ENCODE measurements at places on chromosomes 7 and 10.

DNA sequence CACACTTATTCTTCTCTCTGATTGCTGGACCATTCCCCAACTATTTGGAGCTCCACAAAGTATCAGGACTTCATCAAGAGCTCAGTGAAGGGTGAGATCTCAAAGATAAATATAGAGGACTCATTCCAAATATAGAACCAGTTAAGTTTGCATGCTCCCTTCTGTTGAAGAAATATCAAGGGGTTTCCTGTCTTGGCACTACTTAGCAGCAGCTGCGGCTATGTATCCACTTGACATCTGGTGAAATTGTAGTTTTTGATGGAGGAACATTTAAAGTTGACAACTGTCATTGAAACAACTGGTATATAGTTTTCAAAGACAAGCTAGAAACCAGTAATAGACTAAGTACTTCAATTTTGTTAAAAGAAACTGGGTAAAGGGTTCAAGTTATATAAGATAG lies 1.0 kb upstream of the SPAG6 start:
- no peak for DNase-seq

GRCh38 chr10:33418301-33418700 lies 83.8 kb upstream of the NRP1 start:
- DNase-seq: no peak

DNA sequence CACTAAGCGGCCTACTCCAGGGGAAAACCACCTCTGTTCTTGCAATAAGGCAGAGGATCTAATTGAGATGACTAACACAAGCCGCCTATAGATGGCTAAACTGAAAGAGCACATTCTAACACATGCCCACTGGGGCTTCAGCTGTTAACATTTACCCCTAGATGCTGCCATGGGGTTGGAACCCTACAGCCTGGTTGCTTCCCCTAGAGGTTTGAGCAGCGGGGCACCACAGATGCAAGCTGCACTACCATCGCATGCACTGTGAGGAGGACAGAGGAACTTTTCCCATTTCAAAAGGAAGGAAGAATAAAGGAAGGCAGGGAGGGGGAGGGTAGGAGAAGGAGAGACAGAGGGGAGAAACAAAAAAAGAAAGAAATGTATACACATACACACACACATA lies 465.8 kb upstream of the PCDH15 start:
- no peak for DNase-seq

DNA sequence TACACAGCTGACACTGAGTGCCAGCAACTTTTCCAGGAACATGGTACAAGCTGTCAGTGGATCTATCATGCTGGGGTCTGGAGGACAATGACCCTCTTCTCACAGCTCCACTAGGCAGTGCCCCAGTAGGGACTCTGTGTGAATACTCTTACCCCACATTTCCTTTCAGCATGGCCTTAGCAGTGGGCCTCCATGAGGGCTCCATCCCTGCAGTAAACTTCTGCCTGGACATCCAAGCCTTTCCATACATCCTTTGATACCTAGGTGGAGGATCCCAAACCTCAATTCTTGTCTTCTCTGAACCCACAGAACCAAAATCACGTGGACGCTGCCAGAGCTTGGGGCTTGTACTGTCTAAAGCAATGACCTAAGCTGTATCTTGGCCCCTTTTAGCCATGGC lies 116.8 kb downstream of the IQUB start:
- DNase-seq: no peak

DNA sequence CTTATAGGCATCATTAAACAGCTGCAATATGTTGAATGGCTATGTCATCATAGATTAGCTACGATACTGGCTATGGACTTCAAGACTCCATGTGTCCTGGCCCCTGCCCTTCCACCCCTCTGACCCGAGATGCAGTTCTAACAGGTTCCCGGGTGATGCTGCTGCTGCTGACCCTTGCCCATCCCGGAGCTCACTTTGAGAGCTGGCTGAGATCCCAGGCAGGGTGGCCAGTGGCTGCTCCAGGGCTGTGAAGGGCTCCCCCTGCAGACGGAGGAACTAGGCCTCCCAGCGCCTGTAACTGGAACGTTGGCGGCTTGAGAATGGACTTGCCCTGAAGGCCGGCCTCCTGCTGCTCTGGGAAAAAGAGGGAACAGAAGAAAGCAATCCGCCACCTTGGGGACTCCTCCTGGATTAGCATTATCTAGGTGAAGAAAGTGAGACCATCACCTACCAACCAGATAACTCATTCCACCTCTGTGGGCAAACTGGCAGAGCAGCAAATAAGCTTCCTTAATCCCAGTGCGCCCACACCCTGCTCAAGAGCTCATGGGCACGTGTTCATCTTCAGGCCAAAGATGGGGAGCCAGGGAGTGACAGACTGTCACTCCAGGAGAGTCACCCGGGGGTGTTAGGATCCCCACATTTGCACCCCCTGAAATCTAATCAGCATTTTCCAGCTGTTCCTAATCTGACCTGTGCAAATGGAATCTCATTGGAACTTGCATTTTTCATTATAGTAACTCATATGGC lies 56.8 kb downstream of the PARP12 start:
- DNase-seq: peak; percentile 64

DNA sequence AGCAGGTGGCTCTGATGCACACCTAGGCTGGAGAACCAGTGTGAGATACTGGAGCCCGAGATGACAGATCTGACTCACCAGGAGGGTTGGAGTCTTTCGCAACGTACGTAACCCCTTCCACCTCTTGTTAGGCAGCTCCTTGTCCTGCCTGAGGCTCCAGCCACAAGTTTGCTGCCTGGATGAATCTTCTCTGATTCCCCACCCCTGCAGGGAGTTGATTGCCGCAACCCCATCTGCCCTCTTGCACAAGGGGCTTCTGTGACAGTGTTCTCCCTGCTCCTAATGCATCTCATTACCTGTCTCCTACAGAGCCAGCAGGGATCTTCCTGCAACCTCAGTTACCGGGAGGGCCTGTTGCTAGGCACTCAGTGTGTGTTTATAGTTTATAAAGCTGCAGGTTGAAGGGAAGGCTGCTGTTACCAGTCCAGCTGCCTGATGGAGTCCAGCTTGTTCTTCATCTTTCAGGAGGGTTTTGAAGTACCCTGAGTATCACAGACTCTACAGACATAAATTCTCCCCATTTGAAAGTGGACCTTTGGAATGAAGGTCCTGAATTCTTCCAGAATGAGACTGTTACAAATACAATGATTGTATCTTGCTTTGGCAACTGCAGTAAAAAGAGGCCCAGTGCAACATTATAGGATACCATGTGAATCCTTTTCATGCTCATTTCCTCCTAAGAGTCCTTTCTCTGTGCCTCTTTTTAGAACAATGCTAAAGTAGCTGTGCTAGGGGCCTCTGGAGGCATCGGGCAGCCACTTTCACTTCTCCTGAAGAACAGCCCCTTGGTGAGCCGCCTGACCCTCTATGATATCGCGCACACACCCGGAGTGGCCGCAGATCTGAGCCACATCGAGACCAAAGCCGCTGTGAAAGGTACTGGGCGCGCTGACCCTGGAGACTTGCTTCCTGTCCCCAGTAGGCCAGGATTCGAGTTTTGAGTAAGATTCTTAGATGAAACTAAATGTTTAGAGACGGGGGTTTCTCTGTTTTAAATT lies 6.5 kb downstream of the MDH2 start:
- DNase-seq: no peak

- no peak for DNase-seq
Observed at GRCh38 chr7:22885797-22886261, 63.2 kb upstream of the TOMM7 start.

GRCh38 chr10:110311357-110311949 lies 6.7 kb upstream of the SMNDC1 start:
- DNase-seq: peak; percentile 55

DNA sequence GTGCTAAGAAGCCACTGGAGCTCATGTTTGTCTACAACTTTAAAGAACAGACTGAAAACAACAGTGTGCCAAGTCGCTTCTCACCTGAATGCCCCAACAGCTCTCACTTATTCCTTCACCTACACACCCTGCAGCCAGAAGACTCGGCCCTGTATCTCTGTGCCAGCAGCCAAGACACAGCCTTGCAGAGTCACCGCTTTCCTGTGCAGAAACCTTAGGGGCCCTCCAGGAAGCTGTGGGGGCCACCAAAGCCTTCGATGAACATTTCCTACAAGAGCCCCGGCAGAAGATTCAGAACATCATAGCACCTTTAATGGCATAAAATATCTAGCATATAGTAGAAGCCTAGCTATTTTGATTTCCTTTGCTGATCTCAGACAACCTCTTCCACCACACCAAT lies 88.0 kb upstream of the PRSS58 start:
- DNase-seq: no peak

DNA sequence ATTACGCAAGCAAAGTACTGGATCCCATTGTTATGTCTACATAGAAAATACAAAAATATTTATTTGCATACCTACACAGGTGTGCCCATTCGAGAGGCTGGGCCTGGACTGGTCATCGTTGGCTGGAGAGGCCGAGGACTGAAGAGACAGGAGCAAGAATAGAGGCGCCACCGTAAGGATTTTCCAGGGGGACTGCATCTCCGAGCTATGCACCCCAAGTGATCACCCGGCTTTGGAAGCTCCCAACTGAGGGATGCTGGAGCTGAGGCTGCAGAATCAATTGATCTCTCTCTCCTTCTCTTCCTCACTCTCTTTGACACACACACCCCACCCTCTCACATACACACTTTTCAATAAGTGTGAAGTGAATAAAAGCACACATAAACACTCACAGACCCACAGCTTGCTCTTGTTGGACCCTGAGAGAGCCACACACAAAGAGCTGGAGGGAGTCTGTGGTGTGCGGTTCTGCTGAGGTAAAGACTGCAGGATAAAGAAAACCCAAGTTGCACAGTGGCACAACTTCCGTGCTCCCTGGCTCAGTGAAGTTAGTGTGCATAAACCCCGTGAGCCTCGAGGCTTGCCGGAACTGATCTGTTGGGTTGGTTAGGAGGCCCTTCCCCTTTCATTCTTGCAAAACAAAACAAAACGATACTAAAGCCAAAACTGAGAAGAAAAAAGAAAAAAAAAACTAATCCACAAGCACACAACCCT lies at the start of gene AOAH:
Gene AOAH, minus strand, starts transcription at position 544 of the 714 bp plus-strand sequence. Its CDS starts 346 bp downstream, at position 198.
- DNase-seq: no peak

DNA sequence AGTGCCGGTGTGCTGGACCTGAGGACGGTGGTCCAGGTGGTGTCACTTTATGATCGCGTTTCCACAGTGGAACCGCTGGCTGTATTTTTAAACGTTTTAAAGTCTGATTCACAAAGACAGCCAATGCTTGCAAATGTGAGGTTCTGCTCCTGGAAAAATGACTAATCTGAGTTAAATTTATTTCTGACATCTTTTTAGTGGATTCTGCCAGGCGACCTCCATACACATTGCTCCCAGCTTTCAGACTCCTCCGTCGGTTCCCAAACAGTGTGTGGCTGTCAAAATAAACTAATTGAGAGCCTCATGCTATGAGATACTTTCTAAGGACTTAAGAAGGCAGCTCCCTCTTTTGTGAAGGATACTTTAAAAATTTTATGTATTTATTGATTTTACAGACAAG lies 12.7 kb upstream of the TTYH3 start:
- DNase-seq: no peak

GRCh38 chr10:35415505-35415904 lies 79.2 kb downstream of the CCNY start:
- no peak for DNase-seq

- DNase-seq: no peak
Observed at GRCh38 chr10:103637927-103638557, 144.5 kb downstream of the NEURL1 start.

DNA sequence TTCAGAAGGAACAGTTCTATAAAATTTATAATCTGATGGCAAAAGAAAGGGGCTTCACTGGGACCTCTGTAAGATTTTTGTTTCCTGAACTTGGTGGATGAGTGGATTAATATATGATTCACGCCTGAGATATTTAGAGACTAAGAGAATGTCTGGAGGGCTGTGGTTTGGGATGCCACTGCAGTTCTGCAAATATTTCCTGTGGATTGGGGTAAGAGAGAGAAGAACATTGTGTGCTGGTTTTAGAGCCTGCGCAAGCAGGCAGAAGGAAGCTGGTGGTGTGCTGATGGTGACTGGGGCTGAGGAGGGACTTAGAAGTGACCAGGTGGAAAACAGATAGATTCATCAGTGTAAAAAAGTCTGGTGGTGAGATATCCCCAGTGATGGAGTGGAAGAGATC lies 87.0 kb downstream of the SUGCT start:
- no peak for DNase-seq

- DNase-seq: no peak
Observed at GRCh38 chr10:112389271-112389822, 15.4 kb downstream of the ACSL5 start.

DNA sequence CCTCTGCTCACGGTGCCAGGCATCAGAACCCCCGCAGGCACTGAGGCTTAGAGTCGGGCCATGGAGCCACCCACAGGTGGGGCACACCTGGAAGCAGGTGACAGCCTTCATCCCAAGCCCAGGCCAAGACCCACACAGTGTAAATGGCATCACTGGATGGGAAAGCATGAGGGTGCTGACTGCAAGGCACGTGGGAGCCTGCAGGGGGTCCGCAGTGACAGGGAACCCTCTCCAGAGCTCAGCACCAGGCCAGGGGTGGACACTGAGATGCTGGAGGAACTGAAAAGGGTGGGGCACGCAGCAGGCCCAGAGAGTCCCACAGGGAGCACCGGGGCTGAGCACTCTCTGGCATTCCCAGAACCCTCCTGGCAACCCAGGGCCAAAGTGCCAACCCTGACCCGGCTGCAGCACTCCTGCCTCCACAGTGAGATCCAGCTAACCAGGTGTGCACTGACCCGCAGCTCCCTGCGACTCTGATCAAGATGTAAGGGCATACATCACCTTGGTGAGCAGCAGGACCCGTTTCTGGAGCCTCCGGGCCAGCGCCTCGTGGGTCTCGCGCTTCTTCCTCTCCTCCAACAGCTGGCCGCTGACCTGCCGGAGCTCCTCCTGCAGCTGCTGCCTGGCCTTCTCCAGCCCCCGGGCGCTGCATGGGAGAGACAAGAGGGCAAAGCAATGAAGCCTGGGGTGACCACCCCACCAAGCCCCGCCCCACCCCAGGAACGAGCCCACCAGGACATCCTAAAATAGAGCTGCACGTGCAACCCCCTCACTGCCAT lies 163.9 kb downstream of the MAD1L1 start:
- DNase-seq: no peak

- DNase-seq: no peak
Observed at GRCh38 chr7:102061354-102061945, 225.2 kb upstream of the SH2B2 start.

DNA sequence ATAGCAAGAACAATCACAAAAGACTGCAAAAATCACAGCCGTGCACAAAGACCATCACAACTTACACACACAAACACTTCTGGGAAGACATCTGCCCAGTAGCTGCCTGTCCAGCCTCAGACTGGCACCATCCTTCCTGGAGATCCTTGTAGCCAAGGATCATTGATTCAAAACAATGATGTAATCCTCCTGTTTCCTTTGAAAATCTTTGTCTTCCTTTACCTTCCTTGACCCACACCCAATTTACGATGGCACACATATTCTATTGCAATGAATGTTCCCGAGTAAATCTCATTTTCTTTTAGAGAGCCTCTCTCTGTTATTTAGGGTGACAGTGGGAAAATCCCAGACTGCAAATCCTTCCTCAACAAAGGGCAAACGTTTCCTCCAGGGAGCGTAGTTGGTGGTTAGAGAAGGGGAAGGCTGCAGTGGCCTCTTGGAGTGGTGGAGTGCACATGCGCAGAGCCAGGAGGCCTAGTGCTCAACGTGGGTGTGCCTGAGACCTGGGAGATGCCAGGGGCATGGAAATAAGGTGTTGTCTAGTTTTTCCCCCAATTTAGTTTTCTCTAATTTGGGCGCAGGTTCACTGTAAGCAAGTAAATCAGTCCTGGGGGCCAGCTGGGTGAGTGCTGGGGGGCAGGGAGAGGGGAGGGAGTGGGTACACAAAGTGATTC lies 3.1 kb upstream of the INPP5A start:
- no peak for DNase-seq

GRCh38 chr10:11478807-11479206 lies 132.6 kb downstream of the USP6NL start:
- no peak for DNase-seq
